ENCODE measurements at places on chromosomes 2 and 18. TPM values are rescaled to one million over a fixed set of nuclear protein-coding genes. Genes with fewer than 3 reads are reported as not detected.

- DNase-seq = no peak
Measured at GRCh38 chr18:54873884-54874255, 45.6 kb downstream of the RAB27B start.

DNA sequence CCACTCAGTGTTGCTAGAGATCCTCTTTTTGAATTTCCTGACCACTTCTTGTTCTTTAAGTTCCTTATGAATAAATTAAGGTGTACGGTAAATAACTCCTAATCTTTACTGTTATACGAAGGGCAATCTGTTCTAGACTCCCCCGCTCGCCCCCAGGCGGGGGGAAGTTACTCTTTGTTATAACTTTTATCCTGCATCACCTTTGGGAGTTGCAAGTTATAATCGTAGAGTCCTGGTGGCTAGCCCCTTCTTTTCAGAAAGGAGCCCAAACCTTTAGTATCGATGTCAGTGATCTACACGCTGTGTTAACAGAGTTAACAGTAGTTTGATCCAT is 652 bp downstream of the GCA start:
- no peak for DNase-seq

GRCh38 chr2:120866483-120867140 is 130.9 kb downstream of the GLI2 start:
- no peak for DNase-seq

DNA sequence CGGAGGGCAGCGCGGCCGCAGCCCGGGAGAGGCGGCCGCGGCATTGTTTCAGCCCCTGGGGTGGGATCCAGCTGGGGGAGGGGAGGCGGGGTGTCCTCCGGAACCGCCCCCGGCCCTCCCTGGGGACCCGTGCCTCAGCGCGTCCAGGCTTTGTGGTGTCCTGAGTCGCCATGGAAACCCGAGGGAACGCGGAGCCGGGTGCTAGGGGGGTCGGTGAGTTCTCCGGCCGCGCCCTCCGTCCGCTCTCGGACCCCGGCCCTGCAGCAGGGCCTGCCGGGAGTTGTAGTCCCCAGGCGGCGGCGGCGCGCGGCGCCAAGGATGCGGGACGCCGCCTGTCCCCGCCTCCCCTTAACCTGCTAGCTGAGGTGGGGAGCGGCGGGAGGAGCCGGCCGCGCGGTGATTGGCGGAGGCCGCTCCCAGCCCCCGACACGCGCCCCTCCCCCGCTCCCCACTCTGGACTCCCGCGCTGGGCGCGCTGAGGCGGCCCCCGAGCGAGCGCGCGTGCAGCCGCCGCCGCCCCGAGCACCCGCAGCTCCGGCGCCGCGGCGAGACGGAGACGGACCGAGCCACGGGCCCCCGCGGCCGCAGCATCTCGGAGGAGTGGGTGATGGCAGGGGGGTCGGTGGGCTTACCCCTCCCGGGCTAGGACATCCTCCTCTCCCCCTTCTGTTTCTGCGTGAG is at the start of gene DPYSL5:
Gene DPYSL5, plus strand, starts transcription at position 478 of the 681 bp plus-strand sequence. CDS start 50,368 bp downstream, outside the sequence.
- no peak for DNase-seq

Gene GKN1
- not detected for total RNA-seq

Measured in M059J (cell line).